ENCODE measurements at places on chromosomes 3 and 15. TPM values are rescaled to one million over a fixed set of nuclear protein-coding genes. Genes with fewer than 3 reads are reported as not detected.

YEATS2 gene
- polyA plus RNA-seq, result 5.4 TPM

EID1 gene
- 47.5 TPM for polyA plus RNA-seq

MAPK6 gene
- polyA plus RNA-seq, result 10.1 TPM

ADAMTS9 gene
- 22.7 TPM for polyA plus RNA-seq

C3orf20 gene
- polyA plus RNA-seq, result not detected

TIMP4 gene
- 374 TPM for polyA plus RNA-seq

CKMT1A gene
- polyA plus RNA-seq, result 3.6 TPM

CPNE9 gene
- polyA plus RNA-seq, result 0.09 TPM

LRRC34 gene
- 7.2 TPM for polyA plus RNA-seq

ARMC8 gene
- polyA plus RNA-seq, result 32.1 TPM

EFCAB12 gene
- polyA plus RNA-seq, result 0.56 TPM

CDHR4 gene
- polyA plus RNA-seq, result not detected

TMOD2 gene
- 1.2 TPM for polyA plus RNA-seq

SLC12A1 gene
- not detected for polyA plus RNA-seq

SEMA3F gene
- 35.5 TPM for polyA plus RNA-seq
